ENCODE measurements at places on chromosomes 4 and X.

DNA sequence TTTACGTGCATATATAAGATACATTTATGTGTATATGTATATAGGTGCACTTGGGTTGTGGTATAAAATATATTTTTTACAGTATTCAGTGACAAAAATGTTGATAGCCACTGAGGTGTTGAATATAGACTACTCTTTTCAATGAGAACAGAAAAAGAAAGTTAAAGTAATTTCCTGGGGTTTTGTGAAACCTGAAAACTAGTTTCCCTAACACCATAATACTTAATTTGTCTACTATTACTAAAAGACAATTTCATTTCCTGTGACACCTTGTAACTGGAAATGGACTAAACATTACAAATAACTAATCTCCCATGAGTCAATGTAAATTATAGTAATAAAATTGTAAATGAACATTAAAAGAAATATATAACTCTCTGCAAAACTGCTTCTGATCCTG lies 32.0 kb upstream of the MAP9 start:
- no peak for DNase-seq

DNA sequence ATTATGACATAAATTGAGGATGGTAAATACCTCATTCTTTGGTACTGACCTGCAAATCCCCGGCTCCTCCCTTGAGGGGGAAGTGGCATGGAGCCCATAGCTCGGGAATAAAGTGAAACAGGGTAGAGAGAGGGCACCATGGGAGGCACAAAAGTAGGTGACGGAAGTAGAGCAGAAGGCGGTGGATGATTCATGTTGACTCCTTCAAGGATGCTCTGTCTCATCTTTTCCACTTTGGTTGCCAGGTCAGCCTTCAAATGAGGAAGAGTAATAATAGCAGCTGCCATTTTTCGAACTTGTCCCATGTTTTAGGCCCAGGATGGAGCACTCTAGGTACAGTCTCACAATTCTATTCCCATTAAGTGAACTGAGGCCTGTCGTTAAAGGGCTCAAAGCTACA lies 41.4 kb upstream of the PHF8 start:
- no peak for DNase-seq

DNA sequence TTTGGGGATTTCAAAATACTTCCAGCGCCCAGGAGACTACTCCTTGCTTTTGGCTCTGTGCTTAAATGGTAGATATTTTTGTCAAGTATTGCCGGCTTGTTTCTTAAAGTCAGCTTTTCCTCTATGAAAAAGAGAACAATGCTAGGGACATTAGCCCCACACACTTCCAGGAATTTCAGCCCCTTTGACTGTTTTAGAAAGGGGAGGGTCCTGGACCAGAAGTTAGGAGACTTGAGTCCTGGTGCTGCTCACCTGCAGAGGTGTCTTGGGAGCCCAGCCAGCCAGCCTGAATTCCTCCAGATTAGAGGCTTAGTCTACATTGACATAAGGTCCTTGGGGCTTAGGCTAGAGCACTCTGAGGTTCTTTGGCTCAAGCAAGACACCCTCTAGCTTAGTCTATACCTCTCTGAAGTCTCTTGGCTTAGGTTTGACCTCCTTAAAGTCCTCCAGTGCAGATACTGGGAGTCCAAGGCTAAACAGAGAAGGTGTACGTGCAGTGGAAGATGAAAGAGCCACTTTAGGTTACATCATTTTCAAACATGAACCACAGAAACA lies 1.6 kb upstream of the SETD7 start:
- no peak for DNase-seq

DNA sequence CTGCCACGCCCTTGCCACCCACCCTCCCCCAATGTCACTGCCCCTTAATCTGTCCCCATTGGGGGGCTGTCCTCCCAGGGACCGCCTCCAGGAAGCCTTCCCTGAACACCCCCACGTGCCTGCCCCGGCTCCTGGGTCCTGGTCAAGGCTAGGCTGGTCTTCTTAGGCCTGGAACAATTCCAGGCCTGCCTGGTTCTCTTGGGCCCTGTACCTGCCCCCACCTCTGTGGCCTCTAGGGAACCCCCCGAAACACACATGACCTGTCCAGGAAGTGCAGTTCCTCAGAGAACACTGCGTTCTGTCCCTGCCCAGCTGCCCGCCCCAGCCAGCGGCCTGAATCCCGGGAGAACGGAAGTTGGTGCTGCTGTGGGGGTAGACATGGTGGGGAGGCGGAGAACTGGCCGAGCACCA lies 5.1 kb downstream of the MXD4 start:
- DNase-seq = peak; percentile 5

DNA sequence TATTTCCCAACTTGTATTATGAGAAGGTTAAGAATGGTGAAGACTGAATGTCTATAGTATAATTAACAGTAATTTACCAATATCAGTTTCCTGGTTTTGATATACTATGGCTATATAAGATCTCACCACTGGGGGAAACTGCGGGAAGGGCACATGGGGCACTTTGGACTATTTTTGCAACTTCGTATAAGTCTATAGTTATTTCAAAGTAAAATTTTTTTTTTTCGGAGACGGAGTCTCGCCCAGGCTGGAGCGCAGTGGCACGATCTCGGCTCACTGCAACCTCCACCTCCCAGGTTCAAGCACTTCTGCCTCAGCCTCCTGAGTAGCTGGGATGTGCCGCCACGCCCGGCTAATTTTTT lies 46.1 kb downstream of the CXorf58 start:
- no peak for DNase-seq

DNA sequence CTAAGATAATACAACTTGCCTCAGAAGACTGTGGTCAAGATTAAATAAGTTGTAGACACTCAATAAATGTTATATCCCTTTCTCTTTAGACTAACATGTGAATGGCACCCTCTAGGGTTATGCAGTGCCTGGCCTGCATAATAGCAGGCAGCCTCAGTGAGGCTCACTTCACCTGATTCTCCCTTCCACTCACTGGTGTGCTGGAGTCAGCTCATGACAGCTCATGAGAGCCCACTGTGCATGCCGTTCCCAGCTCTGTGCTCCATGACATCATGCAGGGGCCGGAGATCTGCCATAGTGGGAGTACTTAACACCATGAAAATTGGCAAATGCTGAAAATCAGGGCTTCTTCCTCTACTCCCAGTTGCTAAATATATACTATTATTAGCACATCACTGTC lies 64.5 kb downstream of the TEC start:
- DNase-seq = no peak

DNA sequence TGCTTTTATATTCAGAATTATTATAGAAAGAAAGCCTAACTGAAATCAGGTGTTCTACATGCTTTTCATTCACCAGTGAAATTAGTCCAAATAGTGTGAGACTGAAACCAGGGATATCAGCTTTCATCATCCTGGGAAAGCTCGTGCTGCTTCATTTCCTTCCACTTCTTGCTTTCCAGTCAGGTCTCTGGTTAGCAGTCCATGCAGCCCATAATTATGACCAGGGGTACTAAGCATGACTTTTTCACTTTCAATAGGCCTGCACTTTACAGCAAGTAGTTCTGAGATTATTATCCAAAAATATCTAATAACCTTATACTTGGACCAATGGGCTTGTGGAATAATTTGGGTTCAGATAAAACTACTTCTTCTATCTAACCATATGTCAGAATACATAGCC lies 673.2 kb upstream of the MAGEB2 start:
- no peak for DNase-seq

DNA sequence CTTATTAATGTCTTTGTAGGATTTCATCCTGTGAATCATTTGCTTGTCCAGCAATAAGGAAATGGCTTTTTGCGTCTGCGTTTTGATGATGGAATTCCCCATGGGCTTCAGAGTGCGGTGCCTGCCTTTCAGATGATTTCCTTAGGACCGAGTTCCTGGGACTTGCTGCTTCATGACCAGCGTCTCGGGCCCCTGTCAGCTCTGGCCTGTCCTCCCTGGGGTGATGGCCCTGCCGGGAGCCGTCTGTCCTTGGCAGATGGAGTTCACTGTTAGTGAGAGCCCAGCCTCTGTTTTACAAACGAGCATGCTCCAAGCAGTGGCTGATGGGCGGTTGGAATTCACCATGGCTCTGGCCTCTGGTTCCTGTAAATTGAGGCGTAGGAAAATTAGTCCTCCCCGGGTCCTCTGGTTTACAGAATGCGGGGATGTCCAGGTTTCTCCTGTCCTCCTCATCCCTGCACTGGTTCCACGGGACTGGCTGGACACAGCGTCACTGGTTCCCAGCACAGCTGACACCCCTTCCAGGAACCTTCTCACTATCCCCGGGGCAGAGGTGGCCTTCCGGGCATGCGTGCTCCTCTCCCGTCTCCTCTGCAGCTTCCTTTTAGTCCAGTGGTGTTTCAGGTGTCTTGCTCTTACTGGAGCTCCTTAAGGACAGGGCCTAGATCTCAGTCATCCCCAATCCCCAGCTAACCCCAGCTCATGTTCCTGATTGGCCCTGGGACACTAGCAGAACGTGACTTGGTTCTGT lies 34.9 kb downstream of the TBC1D14 start:
- DNase-seq = no peak

GRCh38 chr4:89737888-89738287 lies 99.1 kb downstream of the SNCA start:
- no peak for DNase-seq

- DNase-seq = no peak
Observed at GRCh38 chrX:18448416-18448815, 23.0 kb downstream of the CDKL5 start.

DNA sequence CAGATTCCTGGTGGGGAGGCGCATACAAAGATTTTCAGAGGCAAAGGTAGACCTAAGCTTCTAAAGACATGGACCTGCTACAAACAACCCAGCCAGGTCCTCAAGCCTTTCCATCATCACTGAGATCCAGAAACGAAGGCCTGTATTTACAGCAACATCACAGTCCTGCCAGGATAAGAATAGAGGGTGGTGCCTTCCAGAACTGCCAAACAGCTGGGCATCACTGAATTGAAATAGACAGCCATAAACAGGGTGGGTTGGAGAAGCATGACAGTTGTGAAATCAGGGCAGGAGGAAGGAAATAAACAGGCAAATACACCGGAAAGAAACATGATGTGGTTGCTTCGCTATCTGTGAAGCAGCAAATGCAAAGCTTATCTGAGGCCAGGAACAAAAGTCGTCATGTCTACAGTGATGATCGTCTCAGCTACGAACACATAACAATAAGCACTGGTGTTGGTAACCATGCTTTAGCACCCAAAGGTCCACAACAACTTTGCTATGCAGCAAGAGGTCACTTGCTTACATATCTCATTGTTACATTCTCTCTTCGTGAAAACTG lies 6.7 kb upstream of the TMEM154 start:
- DNase-seq = no peak

All from GM12891 (cell line).